Colonic mucosa (tissue), 4 donors: ENCODE measurements at places on chromosomes 4 and X. TPM values are rescaled to one million over a fixed set of nuclear protein-coding genes. Genes with fewer than 3 reads are reported as not detected.

DNA sequence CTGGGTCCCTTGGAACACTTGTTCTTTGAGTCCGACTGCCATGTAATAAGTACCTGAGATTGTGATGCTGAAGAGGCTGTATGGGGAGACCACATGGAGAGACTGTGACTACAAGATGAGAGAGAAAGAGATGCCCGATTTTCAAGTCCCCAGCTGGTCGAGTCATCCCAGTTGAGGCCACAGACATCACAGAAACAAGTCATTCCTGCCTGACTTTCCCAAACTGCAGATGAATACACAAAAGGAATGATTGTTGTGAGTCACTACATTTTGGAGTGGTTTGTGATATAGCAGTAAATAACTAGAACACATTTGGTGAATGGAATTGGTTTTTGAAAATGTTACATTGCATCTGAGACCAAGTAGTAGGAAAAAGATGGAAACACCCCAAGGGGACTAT, 9.0 kb upstream of the YIPF7 start:
- no peak for DNase-seq

GRCh38 chrX:56268888-56269287, 36.7 kb downstream of the KLF8 start:
- DNase-seq = no peak

- no peak for DNase-seq
Measured at GRCh38 chr4:98491899-98492559, 166.4 kb downstream of the TSPAN5 start.

- no peak for DNase-seq
Measured at GRCh38 chr4:10135260-10135659, 18.7 kb upstream of the WDR1 start.

DNA sequence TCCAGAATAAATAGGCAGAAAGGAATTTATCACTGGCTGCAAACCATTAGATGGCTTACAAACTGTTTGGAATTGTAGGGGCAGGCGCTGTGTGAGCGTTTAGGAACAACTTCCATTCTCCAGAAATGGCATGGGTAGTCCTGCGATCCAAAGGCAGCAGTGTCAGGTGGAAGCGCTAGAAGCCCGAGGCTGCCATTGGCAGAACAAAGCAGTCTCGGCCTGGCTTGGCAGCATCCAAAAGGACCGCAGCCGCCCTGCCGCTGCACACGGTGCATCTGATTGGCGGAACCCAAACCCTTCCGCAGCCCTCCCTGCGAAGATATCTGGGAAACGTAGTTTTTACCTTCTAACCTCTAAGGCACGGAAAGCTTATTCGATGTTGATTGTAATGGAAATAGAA, 23.6 kb upstream of the YTHDC1 start:
- peak; percentile 51 for DNase-seq

- DNase-seq = no peak
Measured at GRCh38 chrX:55240788-55241340, 20.7 kb downstream of the PAGE5 start.

DNA sequence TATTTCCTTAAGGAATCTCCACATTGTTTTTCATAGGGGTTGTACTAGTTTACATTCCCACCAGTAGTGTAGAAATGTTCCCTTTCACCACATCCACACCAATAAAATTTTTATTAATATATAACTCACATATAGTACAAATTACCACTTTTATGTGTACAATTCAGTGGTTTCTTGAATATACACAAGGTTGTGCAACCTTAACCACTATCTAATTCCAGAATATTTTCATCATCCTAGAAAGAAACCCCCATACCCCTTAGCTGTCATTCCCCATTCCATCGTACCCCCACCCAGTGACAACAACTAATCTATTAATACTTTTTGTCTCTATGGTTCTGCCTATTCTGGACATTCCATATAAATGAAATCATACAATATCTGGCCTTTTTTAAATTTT, 108.3 kb upstream of the USP9X start:
- DNase-seq = no peak

DNA sequence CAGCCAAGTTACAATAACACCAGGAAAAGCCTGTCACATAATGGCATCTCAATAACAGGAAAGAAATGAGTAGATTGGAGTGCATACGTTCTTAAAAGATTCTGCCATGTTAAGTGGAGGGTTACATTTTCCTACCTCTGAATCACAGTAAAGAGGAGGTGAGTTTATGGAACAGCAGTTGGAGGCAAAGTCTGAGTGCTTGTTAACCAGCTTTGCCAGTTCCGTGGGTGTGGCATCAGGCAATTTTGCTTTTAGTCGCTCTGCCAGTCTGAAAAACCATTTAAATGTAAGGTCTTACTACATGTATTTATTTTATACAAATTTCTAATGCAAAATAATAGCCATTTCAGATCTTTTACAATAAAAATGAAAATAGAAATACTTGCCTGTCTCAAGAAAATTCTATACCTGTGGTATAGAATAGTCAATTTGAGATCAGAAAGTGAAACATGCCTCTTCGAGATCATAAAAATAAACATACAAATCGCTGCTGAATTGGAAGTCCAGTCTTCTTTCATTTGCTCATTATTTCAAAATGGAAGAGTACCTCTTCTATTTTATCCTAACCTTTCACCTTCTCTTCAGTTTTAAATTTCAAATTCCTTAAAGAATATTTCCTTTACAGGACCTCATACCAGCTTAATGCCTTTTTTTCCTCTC, 31.4 kb downstream of the GC start:
- DNase-seq = peak; percentile 59

DNA sequence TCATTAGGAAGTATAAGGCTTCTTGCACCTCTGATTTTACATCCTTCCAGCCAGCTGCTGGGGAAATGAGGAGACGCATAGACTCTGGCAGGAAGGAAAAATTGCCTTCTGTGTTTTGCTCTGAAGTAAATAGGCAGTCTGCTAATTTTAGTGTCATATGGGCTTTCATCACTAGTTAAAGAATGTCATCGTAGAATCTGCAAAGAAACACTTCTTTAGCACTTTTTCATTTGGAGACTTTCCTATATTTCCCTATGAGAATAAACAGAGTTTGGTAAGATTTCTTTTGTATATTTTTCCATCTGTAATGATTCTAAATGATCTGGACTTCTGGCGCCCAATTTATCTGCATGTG, 3.3 kb downstream of the ADGRL3 start:
- DNase-seq = no peak

- no peak for DNase-seq
Measured at GRCh38 chr4:138063581-138063980, 178.6 kb downstream of the SLC7A11 start.

- no peak for DNase-seq
Measured at GRCh38 chrX:77937291-77937690, 26.8 kb downstream of the ATP7A start.

Gene SLC49A3
- total RNA-seq = 7.1 TPM

Gene ACE2
- total RNA-seq = 19.5 TPM

Gene C4orf36
- total RNA-seq = not detected

Gene MGARP
- total RNA-seq = not detected
